ENCODE measurements at places on chromosomes 5 and 9.

GRCh38 chr9:90867101-90867500, 65.5 kb downstream of the SYK start:
- no peak for DNase-seq

DNA sequence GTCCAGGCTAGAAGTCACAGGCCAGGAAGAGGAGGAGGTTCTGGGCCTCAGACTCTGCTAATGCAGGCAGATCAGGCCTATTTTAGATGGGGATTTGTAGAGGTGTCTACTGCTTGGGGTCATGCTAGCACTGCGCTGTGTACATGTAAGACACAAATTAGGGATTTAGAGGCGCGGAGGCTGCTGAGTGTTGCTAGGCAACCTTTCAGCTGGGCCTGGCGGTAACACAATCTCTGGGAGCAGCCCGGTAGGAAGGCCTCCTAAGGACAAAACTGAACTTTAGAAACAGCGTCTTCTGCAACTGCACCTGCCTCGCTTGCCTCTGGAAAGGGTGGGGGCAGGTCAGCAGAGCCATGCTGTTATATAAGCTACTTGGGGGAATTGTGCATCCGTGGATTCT, 147.9 kb downstream of the MACROH2A1 start:
- no peak for DNase-seq

DNA sequence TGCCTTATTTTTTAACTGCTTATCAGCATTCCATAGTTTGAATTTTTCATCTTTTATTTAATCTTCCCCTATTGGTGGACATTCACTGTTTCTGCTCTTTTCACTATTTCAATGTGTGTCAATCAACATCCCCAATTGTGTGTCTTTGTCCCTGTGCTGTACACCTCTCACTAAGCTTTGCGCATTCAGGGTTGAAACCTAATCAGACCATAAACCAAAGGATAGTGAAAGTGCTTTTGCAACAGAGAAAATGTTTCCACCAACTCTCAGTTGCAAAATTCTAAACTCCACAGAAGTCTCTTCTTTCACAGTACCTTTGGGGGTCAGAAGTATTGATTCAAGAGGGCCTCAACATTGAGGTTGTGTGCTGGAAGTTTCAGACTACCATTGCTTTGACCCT, 127.1 kb upstream of the SAP30L start:
- no peak for DNase-seq

GRCh38 chr5:10576121-10576789, 12.4 kb downstream of the ANKRD33B start:
- DNase-seq: no peak

GRCh38 chr9:135696446-135696845, 2.8 kb downstream of the SOHLH1 start:
- DNase-seq: no peak

DNA sequence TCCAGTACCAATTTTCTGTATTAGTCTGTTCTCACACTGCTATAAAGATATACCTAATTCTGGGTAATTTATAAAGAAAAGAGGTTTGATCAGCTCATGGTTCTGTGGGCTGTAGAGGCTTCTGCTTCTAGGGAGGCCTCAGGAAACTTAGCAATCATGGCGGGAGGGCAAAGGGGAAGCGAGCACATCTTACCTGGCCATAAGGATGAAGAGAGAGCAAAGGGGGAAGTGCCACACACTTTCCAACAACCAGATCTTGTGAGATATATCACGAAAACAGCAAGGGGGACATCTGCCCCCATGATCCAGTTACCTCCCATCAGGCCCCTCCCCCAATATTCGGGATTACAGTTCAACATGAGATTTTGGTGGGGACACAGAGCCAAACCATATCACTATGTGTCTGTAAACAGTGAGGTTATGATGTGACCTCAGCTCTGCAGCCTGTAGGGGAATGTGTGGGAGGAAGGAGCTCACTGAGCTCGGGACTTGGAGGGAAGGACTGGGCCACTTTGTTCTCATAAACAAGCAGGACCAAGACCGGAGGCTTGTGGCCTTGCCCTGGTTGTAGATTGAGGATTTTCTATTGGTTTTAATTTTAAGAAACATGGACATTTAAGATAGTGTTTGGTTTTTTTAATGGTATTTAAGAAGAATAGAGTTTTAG, 85.2 kb downstream of the EHMT1 start:
- no peak for DNase-seq

- no peak for DNase-seq
These were observed 26.4 kb downstream of the PTPN3 start for GRCh38 chr9:109471475-109472393.

GRCh38 chr5:174335682-174336364, 290.3 kb downstream of the NSG2 start:
- DNase-seq: no peak

- DNase-seq: no peak
These were observed 101.6 kb downstream of the RFK start for GRCh38 chr9:76292658-76293057.

- no peak for DNase-seq
These were observed 449 bp upstream of the PCSK5 start for GRCh38 chr9:75889977-75890471.

- peak; percentile 49 for DNase-seq
These were observed 493 bp downstream of the PRXL2C start for GRCh38 chr9:96654450-96655197.

Measured in activated T-helper 9 cell treated with anti-CD3 and anti-CD28 coated beads, Interleukin-2, amount 50 U/mL, for 16 hours (primary cell).